ENCODE measurements at places on chromosomes 6 and 20.

DNA sequence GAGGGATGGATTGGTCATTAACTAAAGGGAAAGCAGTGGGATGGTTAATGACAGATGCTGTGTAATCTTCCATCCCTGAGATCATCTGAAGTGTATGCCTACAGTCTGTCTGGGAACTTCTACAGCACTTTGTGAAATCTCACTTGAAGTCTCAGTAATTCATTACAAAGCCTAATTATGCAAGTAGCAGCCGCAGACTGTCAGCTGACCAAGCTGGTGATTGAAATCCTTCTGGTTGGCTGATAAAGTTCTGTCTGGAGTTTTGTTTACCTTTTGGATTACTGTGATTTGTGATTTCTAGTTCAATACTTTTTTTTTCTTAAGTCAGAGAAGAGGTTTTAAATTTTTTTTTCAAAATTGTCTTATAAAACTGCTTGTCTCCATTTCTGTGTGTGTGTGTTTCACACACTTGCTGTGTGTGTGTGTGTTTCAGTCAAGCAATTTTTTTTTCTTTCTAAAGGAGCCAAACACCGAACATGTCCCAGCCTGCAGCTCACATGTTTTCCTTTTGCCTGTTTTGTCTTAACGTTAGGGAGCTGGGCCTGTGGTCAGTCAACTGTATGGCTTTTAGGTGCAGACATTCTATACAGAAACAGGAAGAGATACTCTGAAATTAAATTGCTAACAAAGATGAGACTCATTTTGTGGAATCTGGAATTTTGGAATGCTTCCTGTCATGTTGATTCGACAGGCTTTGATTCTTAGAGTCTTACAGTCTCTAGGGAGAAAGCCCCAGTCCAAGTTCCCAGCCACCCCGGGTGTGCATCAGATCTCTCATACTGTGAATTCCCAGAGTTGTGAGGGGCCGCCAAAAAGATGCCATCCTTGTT lies 28.5 kb upstream of the ADGRF4 start:
- no peak for DNase-seq

DNA sequence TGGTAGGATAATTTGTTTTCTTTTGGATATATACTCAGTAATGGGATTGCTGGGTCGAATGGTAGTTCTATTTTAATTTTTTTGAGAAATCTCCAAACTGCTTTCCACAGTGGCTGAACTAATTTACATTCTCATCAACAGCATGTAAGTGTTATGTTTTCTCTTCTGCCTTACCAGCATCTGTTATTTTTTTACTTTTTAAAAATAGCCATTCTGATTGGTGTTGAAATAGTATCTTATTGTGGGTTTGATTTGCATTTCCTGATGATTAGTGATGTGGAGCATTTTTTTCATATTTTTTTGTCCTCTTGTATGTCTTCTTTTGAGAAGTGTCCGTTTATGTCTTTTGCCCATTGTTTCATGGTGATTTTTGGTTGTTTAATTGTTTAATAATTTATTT lies 11.9 kb downstream of the HINT3 start:
- DNase-seq: no peak

DNA sequence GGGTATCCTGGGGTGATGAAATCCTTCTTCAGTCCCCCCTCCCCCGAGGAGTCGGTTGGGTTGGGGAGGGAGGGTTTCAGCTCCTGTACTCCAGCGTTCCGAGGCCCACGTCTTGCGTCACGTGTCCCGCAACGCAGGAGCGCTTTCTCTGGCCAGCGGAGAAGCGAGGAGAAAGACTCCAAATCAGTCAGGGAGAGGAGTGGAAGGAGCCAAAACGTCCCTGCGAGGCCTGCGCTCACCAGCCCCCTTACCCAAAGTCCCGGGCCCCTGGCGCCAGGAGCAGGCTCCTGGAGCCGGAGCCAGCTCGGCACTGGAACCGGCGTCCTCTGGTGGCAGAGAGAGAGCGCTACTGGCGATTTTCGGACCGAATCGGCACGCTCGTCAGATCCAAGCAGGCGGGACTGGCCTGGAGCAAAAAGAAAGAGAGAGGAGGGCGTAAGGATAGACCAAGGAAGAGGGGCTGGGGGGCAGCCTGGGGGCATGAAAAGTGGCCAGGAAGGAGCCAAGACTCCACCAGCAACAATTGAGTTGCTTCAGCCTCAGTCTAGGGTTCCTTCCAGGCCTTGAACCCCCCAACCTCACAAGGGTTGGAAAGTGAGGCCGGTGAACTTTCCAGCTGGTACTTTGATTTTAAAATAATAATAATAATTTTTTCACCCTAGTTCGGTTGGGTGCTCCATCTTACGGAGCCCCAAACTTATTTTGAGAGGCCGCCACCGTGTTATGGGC lies at the start of gene GNAS:
Gene GNAS (plus strand): TSS at position 174 of the 729 bp plus-strand sequence.
- DNase-seq: no peak

DNA sequence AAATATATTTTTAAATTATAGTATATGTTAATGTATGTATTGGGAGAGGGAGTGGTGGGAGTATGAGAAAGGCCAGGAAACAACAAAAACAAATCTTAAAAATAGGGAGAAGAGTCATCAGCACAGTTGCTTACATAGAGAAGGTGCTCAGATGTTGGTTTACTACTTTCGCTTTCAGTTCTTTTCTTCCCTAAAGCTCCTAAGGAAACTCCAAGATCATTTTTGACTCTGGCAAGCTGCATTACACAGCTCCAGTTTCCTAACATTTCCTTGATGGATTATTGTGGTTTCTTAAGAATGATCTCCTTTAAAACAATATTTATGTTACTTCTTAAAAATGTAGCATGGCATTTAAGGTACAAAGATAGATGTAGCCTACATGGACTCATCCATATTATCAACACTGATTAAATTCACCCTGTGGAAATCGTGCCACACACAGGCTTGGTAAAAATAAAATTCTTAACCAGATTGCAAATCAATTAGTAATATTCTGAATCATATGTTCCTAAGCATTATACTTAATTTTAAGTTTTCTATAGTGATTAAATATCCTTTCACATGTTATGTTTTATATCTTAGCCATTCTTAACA lies 118.0 kb upstream of the MAN1A1 start:
- DNase-seq: no peak

DNA sequence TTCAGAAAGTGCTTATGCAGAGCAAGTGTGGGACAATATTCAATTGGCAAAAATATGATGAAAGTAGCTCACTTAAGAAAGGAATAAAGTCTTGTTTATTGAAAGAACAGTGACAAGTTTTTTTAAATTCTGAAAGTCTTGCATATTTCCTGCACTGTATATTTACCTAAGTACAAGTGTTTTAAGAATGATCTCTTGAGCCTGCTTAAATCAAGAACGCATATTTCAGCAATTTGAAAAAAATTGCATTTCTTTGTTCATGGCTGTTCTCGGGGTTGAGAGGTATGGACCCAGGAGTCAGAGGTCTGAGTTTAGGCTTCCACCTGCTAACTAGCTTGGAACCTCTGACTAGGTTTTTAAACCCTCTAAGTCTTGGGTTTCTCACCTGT lies 27.4 kb downstream of the SLC22A3 start:
- no peak for DNase-seq

DNA sequence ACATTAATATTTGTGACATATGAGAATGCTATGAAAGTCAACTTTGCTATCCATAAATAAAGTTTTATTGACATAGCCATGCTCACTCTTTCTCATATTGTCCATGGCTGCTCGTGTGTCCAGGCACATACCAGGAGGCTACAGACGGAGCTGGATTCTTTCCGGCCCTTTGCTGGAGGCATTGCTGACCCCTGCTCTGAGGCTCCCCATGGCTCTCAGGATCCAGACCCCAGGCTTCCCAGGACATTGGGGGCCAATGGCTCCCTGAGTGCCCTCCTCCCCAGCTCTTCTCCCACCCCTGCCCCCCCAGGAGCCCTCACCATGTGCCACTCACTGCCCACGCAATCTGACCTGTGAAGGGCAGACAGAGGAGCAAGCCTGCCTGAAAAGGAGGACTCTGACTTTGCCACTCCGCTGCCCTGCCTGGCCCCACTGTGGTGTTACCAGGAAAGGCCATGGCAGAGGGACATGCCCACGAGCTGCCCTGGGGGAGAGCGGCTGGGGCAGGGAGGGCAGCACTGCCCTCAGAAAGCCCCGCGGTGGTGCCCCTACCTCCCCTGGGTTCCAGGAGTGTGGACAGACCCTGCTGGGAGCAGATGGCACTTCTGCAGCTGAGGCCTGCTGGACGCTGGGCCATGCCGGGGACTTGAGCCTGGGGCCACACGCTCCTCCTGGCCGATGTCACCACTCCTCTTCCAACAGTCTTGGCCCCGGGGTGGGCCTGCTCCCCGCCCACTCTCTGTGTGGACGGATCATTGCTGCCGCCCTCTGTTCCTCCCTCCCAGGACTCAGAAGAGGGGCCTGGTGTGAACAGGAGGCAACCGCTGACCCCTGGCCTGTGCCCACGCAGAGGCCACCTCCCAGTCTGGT lies 97.8 kb upstream of the BHLHE23 start:
- DNase-seq: no peak

DNA sequence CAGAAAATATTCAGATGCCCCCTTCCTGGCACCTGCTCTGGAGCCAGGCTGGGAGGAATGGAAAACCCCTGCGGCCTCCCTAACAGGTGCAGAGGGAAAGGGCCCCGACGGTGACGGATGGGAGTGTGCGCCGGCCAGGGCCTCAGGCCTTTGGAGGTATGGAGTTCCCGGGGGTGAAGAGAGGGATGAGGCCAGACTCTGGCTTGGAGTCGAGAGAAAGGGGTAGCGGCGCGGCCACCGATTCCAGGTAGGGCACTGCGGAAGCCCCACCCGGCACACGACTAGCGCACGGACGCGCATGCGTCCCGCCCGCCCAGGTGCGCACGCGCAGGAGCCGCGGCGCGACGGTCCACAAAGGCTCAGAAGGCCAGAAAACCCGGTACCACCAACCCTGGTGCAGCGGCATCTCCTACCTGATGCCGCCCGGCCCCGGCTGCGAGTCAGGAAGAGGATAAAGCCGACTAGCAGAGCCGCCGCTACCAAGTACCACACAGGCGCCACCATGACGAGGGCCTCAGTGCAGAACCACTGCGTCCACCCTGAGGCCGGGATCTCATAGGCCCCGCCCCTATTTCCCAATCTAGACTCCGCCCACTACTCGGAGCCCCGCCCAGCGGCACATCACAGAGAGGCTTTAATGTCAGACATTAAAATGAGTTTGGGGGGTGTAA lies at the start of gene DDRGK1:
Gene DDRGK1 (minus strand): TSS at position 559 of the 671 bp plus-strand sequence. CDS start 55 bp downstream, at position 504.
- peak; percentile 47 for DNase-seq

GRCh38 chr6:122621638-122622037 lies 11.4 kb downstream of the PKIB start:
- no peak for DNase-seq

DNA sequence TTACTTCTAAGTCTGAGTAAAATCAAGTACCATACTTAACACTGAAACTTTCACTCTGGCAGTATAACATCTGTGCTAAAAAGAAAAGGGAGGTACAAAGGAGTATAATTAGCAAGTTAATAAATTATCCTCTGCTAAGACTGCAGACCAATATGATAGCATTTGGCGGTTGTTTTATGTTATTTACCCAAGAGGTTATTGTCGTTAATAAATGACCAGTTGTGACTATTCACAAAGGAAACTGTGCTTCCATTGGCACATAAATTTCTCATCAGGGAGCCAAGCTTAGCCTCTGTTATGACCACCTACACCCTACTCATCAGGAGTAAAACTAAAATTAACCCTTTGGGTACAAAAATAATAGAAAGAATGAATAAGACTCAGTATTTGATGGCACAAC lies 86.5 kb downstream of the CRYBG1 start:
- no peak for DNase-seq

GRCh38 chr6:141260627-141261015 lies 872.1 kb upstream of the GJE1 start:
- DNase-seq: no peak

GRCh38 chr6:169340395-169340794 lies 86.7 kb upstream of the THBS2 start:
- no peak for DNase-seq

DNA sequence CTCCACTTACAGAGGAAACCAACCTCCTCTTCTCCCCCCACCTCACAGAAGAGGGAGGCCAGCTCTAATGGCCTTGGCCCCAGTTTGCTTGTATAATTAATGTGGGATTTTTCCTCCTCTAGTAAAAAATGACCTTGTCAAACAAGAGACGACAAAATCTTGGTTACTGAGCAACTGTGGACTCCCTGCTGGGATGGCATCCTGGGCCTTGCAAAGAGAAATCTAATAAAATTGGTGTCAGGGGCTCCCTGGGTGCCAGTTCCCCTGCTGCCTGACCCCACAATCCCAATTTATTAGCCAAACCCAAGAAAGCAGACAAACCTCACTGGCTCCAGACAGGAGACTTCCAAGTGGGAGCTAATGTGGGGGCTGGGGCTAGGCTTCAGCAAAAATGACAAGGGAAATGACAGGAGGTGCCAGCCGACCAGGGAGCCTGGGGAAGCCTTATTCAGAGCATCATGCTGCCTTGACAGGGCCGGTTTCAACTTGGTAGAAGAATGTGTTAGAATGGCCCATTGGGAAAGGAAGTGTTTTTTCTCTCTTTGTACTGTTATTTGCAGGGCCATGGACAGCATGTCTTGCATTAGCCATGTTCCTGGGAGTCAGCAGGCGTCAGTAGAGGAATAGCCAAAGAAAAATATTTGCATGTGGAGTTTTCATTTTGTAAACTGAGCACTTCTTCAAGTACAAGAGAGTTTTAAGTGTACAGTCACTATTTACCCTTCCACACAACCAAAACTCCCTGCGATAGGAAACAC lies 816.9 kb downstream of the DHX35 start:
- DNase-seq: no peak

- no peak for DNase-seq
Observed at GRCh38 chr6:111534231-111534751, 51.3 kb upstream of the REV3L start.

- DNase-seq: no peak
Observed at GRCh38 chr20:14488756-14489479, 151.5 kb upstream of the FLRT3 start.

GRCh38 chr6:114024746-114025145 lies 53.8 kb upstream of the HDAC2 start:
- DNase-seq: no peak

- DNase-seq: no peak
Observed at GRCh38 chr6:3201388-3201787, 26.1 kb downstream of the TUBB2B start.

- no peak for DNase-seq
Observed at GRCh38 chr20:45636513-45636912, 5.4 kb upstream of the WFDC9 start.

DNA sequence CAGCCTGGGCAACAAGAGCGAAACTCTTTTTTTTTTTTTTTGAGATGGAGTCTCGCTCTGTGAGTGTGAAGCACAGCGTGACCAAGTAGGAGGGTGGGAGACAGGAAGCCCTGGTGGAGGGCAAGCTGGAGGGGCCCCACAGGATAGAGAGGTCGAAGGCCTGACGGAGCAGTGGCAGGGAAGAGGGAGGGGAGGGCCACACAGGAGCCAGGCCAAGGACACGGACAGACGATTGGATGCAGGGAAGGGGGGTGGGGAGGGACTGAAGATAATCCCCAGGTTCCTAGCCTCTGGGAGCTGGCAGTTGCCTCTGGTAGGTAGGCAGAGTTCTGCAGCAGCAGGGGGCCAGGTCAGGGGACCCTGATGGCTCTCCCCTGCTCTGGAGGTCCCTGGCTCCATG lies 10.8 kb upstream of the GUCA1A start:
- no peak for DNase-seq

All from GM12864 (cell line).